Smooth muscle cell of the pulmonary artery (primary cell): ENCODE measurements at places on chromosomes 2 and 18. TPM values are rescaled to one million over a fixed set of nuclear protein-coding genes. Genes with fewer than 3 reads are reported as not detected.

The FAM110C gene
- total RNA-seq, result 0.07 and 1.1 TPM in 2 replicates

The PSMD1 gene
- 134 and 141 TPM in 2 replicates for total RNA-seq

The ASPRV1 gene
- 0.33 and 0.46 TPM in 2 replicates for total RNA-seq

The PAX3 gene
- total RNA-seq, result not detected in 2 replicates

The RELCH gene
- 38.4 and 45.0 TPM in 2 replicates for total RNA-seq

The RMC1 gene
- total RNA-seq, result 27.7 and 28.4 TPM in 2 replicates
